ENCODE measurements at places on chromosomes 3 and 15.

- no peak overlapping the region for H3K27ac ChIP-seq
- peaks cover 46% of the 10 kb centered on the region for H3K36me3 ChIP-seq
- DNase-seq, result no peak
- H3K4me3 ChIP-seq, result no peak overlapping the region
Observed at GRCh38 chr15:25342629-25343028, 96.2 kb downstream of the UBE3A start.

GRCh38 chr3:139123377-139124095 lies 78.8 kb upstream of the PRR23C start:
- DNase-seq, result no peak
- no peaks in the 10 kb centered on the region for H3K4me1 ChIP-seq
- H3K27ac ChIP-seq, result no peak overlapping the region
- H3K4me3 ChIP-seq, result no peak overlapping the region
- H3K36me3 ChIP-seq, result no peaks in the 10 kb centered on the region

DNA sequence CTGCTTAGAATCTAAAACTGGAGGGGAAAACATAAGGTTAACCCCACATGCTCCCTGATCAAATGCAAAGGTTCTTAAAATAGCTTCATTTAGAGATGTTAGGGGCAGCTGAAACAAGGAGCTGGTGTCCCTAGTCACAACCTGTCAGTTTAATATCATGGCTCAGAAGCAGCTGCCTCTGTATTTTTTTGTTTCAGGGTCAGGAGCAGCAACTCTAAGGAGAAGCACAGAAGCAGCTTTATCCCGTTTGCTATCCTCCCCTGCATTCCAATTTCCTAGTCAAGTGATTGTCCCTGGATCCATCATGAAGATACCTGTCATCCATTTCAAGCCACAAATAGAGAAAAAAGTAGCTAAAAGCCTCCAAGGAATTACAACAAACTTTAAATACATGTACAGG lies 4.1 kb downstream of the FILIP1L start:
- H3K36me3 ChIP-seq, result peaks cover 5% of the 10 kb centered on the region
- DNase-seq, result no peak
- no peaks in the 10 kb centered on the region for H3K27me3 ChIP-seq
- peaks cover 6% of the 10 kb centered on the region for H3K4me1 ChIP-seq

DNA sequence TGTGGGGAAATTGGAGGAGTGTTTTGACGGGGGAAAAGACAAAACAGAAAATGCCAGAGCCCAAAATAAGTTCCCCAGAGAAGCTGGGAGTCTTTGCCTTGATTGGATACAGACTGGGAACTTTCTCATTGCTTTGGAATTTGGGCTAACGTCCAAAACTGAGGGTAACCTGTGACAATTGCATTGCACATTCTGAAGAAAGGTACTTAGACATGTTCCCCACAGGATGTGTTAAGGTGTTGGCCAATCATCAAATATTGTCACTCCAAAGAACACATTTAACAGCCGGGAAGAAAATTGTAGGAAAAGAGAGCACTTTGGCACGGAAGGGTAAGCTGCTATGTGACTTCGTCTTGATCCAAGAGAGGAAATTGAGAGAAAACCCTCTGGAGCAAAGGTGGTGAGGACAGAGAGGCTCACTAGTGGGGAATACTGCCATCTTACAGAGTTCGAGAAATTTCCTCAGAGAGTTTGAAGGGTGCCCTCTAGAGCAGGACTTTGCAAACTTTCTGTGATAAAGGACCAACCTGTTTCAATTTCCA lies 619.5 kb upstream of the TBL1XR1 start:
- no peak overlapping the region for H3K27ac ChIP-seq
- no peaks in the 10 kb centered on the region for H3K36me3 ChIP-seq
- no peak overlapping the region for H3K4me3 ChIP-seq
- peaks cover 6% of the 10 kb centered on the region for H3K4me1 ChIP-seq
- no peak for DNase-seq

DNA sequence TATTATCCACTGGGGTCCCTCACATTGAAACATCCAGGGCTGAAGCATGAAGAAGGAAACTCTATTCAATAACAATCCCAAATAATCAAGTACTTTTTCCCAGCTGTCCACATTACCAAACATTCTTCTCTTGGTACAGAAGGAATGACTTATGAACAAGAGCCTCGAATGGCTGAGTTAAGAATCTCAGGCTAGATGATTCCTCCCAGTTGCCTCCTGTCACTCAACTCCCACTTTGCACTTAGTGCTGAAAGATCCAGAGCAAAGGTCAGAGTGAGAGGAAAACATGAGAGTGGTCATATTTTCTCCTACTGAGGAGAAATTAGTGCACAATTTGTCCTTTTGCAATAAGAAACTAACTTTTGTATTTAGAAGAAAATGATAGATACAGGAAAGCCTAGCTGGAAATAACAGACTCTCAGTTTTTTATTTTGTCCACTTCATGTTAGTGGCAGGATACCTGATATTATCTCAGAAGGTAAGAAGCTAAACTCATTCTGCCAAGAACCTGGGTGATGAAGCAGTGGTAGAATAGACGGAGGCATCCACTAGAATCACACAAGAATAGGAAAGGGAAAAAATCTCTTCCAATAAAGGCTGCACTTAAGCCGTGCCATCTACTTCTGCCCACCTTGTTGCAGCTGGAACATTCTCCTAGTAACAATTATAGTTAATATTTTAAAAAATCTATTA lies 46.2 kb downstream of the GADL1 start:
- no peak overlapping the region for H3K27ac ChIP-seq
- no peaks in the 10 kb centered on the region for H3K4me1 ChIP-seq
- no peak for DNase-seq
- peaks cover 3% of the 10 kb centered on the region for H3K27me3 ChIP-seq

GRCh38 chr3:53806182-53807116 lies 39.8 kb downstream of the CHDH start:
- no peak for DNase-seq
- H3K4me1 ChIP-seq, result peaks cover 4% of the 10 kb centered on the region
- no peak overlapping the region for H3K27ac ChIP-seq
- H3K27me3 ChIP-seq, result peaks cover 8% of the 10 kb centered on the region
- H3K36me3 ChIP-seq, result no peaks in the 10 kb centered on the region
- H3K4me3 ChIP-seq, result no peak overlapping the region

- H3K4me3 ChIP-seq, result no peak overlapping the region
- H3K27me3 ChIP-seq, result no peaks in the 10 kb centered on the region
- no peak overlapping the region for H3K27ac ChIP-seq
- H3K4me1 ChIP-seq, result no peaks in the 10 kb centered on the region
- no peaks in the 10 kb centered on the region for H3K36me3 ChIP-seq
Observed at GRCh38 chr3:29512641-29513040, 231.8 kb downstream of the RBMS3 start.

GRCh38 chr15:92676561-92676960 lies 21.0 kb upstream of the FAM174B start:
- H3K36me3 ChIP-seq, result no peaks in the 10 kb centered on the region
- no peak overlapping the region for H3K4me3 ChIP-seq
- no peak overlapping the region for H3K27ac ChIP-seq
- no peak for DNase-seq

DNA sequence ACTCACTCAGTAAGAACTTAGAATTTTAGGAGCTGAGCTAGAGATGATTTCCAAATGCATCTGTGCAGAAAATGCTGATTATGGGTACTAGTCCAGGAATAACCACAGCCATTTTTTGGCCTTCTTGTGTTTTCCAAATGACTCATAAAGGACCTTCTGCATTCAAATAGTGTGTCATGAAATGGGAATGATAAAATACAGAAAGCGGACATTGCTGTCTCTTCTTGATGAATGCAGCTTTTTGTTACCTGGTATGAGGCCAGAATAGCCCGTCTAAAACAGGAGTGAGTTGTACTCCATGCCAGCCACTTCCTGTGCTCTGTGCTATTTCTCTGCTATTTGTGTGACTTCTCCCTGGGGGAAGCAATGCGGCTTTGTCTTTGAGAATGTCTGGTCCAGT lies 20.5 kb upstream of the FRMD5 start:
- no peaks in the 10 kb centered on the region for H3K36me3 ChIP-seq
- no peak overlapping the region for H3K27ac ChIP-seq

DNA sequence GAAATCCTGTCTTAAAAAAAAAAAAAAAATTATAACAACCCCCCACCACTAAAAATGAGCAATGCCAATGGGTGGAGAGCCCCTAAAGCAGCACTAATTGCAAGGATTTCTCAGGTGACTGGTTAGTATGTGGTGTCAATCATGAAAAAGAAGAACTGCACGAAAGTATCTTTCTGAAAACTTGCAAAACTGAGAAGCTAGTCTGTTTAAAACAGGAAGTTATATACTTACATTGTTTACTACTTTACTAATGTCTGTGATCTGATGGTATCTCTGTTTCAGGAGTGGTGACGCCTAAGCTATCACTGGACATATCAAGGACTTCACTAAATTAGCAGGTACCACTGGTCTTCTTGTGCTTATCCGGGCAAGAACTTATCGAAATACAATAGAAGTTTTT lies at the start of gene CCR3:
Gene CCR3, plus strand, starts transcription at position 341 of the 400 bp plus-strand sequence. CDS start 22,699 bp downstream, outside the sequence.
- H3K27me3 ChIP-seq, result no peaks in the 10 kb centered on the region
- H3K4me1 ChIP-seq, result peaks cover 10% of the 10 kb centered on the region
- no peaks in the 10 kb centered on the region for H3K36me3 ChIP-seq
- peak within 1 kb of the TSS; percentile 58 for H3K27ac ChIP-seq

DNA sequence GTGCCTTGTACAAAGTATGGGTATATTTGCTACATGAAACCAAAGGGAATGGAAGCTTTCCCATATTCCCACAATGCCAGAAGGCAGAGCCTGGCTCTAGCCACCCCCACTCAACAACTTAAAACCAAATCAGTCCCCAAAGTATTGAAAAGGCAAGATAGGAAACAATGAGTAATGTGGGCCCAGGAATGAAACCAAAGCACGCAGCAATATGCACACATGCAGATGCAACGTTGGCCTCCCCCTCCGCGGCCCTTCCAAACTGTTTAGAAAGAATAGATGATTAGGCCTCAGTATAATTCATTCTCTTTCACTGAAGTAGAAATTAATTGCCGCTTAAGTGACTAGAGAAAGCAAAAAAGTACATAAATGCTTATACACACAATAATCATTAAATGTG lies 59.1 kb downstream of the THRB start:
- H3K4me3 ChIP-seq, result no peak overlapping the region
- DNase-seq, result no peak
- no peaks in the 10 kb centered on the region for H3K36me3 ChIP-seq
- no peaks in the 10 kb centered on the region for H3K4me1 ChIP-seq

DNA sequence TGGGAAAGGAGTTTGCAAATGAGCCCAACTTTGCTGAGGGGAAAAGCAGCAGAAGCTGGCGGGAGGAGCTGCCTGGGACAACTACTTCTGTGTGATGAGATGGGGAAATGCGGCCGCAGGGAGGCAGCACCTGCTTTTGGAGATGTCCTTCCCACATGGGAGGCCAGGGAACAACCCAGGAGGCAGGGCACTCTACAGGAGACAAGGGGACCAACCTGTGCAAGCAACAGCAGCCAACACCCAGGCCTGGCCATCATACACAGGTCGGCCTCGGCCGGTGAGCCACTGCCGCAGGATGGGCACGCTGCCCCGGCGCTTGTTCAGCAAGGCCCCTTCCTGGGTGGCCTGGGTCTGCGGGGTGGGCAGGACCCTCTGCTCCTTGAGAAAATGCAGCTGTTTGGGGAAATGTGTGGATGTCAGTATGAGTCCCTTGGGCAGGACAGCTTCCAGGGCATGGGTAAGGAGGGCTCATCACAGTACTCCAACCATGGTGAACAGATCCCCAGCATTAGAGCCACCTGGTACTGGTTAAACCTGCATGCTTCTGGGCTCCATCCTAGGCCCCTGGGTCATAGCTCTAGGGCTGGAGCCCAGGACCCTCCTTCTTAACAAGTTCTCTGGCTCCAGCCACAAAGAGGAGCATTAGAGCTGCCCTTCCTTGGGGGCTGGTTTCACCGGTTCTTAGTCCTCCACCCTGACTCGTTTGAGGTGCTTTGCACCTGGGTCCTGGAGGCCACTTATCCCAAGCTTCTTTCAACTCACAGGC lies 11.6 kb downstream of the EPB42 start:
- DNase-seq, result no peak
- H3K27me3 ChIP-seq, result peaks cover 17% of the 10 kb centered on the region
- no peaks in the 10 kb centered on the region for H3K36me3 ChIP-seq
- no peak overlapping the region for H3K27ac ChIP-seq
- H3K4me3 ChIP-seq, result no peak overlapping the region

DNA sequence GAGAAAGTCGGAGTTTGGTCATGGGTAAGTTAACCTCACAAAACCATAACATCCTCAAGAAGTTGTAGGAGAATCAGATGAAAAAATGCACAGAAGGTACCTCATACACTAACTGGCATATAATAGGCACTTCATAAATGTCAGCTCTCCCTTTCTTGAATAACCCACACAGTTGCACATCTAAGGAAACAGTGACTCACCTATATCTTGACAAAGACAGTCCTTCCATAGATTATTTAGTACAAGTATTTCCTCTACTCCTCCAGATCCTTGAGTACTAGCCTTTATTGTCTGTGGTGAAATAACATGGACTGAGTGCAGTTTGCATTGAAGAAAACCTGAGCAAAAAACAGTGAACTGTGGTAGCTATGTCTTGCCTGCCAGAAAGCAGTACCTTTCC lies 46.6 kb downstream of the MAGI1 start:
- H3K27ac ChIP-seq, result no peak overlapping the region
- H3K36me3 ChIP-seq, result no peaks in the 10 kb centered on the region

DNA sequence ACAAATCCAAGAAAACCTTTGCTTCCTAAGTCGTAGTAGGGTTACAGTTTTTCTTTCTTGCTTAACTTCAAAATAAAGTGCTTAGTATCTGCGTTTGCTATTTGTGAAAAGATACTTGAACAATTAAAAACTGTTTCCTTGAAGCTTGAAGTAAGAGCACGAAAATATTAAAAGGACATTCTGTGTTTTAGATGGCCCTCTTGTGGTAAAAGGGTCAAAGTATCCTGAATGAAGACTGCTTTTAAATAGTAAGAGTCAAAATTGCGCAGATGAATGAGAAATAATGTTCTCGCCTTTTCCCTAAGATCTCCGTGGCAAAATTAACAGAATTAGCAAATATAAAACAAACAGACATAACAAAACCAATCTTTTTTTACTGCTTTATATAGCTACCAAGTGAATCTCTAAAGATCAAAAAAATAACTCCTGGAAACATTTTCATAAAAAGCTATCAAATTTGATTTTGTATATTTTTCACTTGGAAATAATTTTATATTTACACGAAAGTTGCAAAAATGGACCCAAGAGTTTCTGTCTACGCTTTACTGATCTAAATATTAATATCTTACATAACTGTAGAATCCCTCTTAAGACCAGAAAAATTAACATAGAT lies 175.4 kb downstream of the MBNL1 start:
- no peak overlapping the region for H3K4me3 ChIP-seq
- H3K27me3 ChIP-seq, result no peaks in the 10 kb centered on the region
- peak; percentile 31 for DNase-seq
- peaks cover 22% of the 10 kb centered on the region for H3K36me3 ChIP-seq
- peaks cover 41% of the 10 kb centered on the region for H3K4me1 ChIP-seq

- H3K36me3 ChIP-seq, result peaks cover 4% of the 10 kb centered on the region
- no peaks in the 10 kb centered on the region for H3K27me3 ChIP-seq
- H3K4me3 ChIP-seq, result no peak overlapping the region
- no peak overlapping the region for H3K27ac ChIP-seq
- no peak for DNase-seq
Observed at GRCh38 chr3:172282850-172283249, 165.4 kb downstream of the GHSR start.

- no peaks in the 10 kb centered on the region for H3K27me3 ChIP-seq
- peaks cover 27% of the 10 kb centered on the region for H3K4me1 ChIP-seq
- H3K4me3 ChIP-seq, result no peak overlapping the region
- DNase-seq, result no peak
Observed at GRCh38 chr3:58025406-58025805, 17.2 kb downstream of the FLNB start.

- no peak overlapping the region for H3K4me3 ChIP-seq
- peaks cover 3% of the 10 kb centered on the region for H3K27me3 ChIP-seq
- no peak for DNase-seq
- no peaks in the 10 kb centered on the region for H3K4me1 ChIP-seq
Observed at GRCh38 chr3:146262371-146263110, 11.6 kb upstream of the PLSCR4 start.
